Keratinocyte (primary cell): ENCODE measurements at places on chromosomes 4 and X.

GRCh38 chr4:15400226-15400625 lies 27.6 kb upstream of the C1QTNF7 start:
- no peak for DNase-seq

- DNase-seq: no peak
Measured at GRCh38 chr4:10371869-10372471, 85.3 kb downstream of the ZNF518B start.

GRCh38 chr4:159447296-159447695 lies 344.4 kb downstream of the RAPGEF2 start:
- DNase-seq: no peak

- DNase-seq: no peak
Measured at GRCh38 chr4:182235021-182235795, 8.0 kb upstream of the TENM3 start.

GRCh38 chr4:151783867-151784266 lies 23.1 kb upstream of the GATB start:
- no peak for DNase-seq

GRCh38 chr4:1521821-1522361 lies 115.6 kb upstream of the NKX1-1 start:
- DNase-seq: no peak
